ENCODE measurements at places on chromosomes 5 and 9.

- peak; percentile 14 for DNase-seq
These were observed 95.1 kb downstream of the ZNF354C start for GRCh38 chr5:179154991-179155955.

DNA sequence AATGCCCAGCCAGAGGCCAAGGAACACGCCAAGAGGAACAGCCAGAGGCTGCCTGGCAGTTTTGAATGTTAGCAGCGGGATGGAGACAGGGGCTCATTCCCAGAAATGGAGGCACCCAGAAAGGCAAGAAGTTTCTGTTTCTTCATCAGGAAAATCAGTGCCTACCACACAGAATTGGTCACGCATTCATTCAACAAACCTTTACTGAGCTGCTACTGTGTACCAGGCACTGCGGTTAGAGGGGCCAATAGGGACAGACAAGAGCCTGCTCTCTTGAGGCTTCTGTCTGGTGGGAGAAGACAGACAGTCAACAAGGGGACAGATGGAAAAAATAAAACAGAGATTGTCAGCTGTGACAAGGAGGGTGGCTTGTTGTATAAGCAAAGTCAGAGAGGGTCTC lies 27.2 kb upstream of the CPLX2 start:
- no peak for DNase-seq

- no peak for DNase-seq
These were observed 468.4 kb downstream of the PRR16 start for GRCh38 chr5:120932480-120932879.

DNA sequence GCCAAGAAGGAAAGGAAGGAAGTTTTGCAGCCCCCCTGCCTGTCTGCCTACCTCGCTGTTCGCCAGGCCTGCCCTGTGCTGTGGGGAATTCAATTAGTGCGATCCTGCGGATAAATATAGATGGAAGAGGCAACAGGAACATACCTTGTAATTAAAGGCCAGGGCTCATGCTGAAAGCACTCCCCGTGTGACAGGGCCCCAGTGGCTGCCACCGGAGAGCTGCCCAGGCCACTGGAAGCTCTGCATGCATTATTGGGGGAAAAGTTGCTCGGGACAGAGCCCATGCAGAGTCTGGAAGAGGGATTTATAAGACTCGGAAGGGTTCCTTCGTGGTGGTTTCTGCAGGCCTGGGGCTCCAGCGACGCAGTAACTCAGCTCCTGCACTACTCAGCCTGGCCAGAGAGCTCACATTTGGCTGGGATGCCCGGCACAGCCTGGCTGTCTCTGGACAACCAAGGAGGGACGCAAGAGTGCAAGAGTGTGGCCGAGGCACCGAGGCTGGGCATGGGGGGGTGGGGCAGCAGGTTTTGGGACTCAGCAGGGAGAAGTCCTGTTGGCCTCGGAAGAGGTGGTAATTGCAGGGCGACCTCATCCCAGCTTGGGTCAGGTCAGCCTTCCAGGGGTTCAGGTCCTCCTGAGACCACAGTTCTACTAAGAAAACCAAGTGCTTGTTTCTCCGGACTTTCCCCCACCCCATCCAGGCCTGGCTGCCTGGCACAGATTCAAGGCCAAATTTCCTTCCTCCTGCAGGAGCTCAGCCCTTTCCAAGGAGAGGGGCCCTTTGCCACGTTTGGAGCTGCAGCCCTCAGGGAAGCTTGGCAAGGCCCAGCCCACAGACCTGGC lies 68.1 kb upstream of the GGTA1 start:
- DNase-seq, result peak; percentile 50

GRCh38 chr9:136206602-136207275 lies 1.8 kb upstream of the LHX3 start:
- no peak for DNase-seq

- no peak for DNase-seq
These were observed 323.8 kb upstream of the IRX2 start for GRCh38 chr5:3075309-3075708.

GRCh38 chr5:6370580-6370979 lies 7.8 kb downstream of the MED10 start:
- DNase-seq, result no peak

DNA sequence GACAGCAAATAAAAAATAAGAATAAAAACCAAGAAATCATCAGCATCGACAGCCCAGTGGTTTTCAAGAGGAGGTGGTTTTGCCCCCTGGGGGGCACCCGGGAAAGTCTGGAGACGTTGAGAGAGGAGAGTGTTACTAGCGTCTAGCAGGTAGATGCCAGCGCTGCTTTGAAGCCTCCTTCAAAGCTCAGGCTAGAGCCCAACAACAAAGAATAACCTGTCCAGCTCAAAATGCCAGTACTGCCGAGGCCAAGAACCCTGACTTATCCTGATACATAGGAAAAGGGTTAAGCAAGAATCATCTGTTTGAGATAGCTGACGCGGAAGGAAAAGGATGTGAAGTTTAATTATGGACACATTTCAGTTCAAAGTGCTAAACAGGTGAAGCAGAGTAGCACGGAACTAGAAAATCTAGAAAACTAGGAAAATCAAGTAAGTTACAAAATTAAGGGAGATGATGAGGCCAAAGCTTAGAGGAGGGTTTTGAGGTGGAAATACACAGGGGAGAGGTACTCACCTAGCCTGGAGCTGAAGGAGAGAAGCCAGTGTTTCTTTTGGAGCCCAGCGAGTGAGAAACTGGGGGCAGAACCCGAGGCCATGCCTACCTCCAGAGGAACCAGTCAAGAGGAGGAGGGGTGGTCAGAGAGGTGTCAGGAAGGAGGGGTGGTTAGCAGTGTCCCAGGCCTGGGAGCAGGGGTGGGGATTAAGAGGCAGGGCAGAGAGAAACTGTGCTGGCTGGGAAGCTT lies 121.0 kb upstream of the RETREG1 start:
- DNase-seq, result no peak

DNA sequence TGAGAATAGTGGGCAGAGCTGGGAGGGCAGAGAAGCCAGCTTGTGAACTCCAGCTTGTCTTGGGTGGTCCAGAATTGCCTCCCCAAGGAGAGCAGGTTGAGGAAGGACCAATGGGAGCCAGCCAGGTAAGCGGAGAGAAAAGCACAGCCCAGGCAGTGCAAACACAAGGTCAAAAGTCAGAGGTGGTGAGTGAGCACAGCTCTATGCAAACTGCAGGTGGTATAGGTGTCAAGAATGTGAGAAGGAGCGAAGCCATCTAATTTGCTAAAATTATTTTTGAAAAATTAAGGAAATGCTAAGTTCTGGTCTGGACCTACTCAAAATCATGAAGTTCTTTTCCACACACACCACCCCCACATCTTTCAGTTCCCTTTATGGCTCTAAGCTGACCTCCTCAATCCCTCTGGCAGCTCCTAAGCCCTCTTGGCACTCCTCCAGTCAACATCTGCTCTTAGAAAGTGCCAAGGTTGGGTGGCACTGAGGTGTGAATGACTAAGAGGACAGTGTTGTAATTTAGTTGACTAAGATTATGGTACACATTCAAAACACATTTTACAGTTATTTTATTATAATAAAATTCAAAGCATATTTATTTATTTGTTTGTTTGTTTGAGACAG lies 6.6 kb upstream of the OTULINL start:
- peak; percentile 57 for DNase-seq

- DNase-seq, result no peak
These were observed 291.2 kb downstream of the ADAMTS6 start for GRCh38 chr5:65190328-65191053.

DNA sequence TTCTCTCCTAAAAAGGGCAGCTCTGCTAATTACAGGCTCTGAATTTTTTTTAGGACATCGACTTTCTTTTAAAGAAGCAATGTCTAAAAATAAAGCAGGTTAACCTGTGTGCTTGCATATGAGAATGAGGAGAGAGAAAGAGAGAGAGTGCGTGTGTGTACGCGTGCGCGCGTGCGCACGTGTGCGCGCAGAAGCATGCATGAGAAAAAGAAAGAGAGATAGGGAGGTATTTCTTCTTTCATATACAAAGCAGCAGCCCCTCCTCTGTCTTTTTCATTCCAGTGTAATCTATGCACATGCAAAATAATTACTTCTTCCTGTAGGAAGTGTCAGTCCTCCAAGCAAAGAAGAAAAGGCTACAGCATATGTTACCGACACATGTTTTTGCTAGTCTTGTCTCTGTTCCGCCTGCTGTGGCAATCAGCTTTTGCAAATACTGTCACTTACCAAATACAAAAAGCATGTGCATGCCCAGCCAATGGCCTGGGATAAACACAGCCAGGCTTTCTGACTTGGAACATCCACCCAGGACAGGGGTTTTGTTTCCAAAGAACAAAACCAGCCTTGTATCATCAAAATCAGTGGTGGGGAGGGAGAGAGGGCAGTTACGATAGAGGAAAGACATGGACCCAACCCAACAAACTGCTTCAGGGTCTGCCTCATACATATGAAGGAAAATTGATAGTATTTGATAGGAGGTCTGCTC lies 252.3 kb upstream of the SLC24A2 start:
- no peak for DNase-seq

DNA sequence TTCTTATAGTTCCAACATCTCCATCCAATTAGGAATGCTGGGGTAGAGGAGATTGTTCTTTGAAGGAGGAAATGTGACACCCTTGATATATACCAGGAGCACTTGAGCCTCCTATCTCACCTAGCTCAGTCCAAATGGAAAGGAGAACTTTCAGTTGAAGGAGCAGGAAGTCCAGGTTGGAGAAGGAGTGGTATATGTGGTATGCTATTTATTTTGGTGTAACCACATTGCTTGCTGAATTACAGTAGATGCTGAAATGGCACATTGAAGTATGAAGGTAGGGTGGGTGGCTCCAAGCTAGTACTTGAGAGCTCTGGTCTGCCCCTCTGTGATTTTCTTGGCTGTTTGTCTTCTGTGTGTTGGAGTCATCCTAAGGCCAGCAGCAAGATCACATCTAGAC lies 6.1 kb downstream of the CSNK1G3 start:
- no peak for DNase-seq

DNA sequence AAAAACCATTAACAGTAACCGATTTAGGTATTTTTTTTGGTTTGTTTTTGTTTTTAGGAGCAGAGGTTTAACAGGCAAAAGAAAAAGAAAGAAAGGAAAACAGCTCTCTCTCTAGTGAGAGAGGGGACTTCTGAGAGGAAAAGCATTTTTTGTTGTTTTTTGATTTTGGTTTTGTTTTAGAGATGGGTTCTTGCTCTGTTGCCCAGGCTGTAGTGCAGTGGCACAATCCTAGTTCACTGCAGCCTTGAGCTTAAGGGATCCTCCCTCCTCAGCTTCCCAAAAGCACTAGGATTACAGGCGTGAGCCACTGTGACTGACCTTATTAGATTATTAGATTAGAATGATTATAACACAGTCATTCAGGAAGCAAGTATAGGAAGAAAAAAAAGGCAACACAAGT lies 10.1 kb downstream of the USP20 start:
- DNase-seq, result no peak

DNA sequence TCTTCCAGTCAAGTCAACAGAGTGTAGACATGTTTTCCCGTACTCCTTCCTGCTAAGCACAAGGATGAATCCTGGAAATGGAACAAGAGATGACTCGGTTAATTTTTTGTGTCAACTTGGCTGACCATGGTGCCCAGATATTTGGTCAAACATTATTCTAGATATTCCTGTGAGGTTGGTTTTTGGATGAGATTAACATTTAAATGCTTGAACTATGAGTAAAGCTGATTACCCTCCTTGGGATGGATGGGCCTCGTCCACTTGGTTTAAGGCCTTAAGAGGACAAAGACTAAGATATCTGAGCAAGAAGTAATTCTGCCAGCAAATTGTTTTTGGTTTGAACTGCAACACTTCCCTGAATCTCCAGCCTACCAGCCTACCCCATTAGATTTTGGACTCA lies 338.1 kb upstream of the MSX2 start:
- no peak for DNase-seq

- no peak for DNase-seq
These were observed 9.7 kb downstream of the PCDH1 start for GRCh38 chr5:141868541-141868940.

GRCh38 chr9:36258208-36258995 lies at the start of gene GNE:
GNE (minus strand) TSS chr9:36258448; CDS start chr9:36249355, 9,093 bp downstream.
- peak; percentile 99 for DNase-seq

- no peak for DNase-seq
These were observed 17.2 kb upstream of the HK3 start for GRCh38 chr5:176916337-176916736.

DNA sequence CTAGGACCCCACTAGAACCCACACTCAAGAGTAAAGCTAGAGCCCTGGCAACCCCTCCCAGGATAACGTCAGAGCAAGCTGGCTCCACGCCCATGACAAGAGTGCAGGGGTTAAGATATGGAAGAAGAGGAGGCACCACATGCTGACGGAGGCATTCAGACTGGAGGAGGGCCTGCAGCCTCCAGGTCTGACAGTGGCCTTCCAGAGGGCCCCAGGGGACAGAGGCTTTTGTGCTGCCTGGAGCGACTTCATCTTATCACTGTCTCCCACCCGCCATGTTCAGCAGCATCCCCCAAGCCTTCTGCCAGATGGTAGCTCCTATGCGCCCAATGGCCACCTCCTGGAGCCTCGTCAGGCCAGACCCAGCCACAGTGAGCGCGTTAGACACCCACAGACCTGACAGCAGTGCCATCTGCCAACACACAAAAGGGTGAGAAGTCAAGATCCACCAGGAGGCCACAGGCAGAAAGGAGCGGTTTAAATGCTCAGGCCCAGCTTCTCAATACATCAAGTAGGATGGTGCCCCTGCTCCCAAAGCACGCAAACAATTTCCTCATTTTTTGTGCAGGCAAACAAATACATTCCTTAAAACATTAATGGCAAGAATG lies 65.8 kb downstream of the C5orf15 start:
- DNase-seq, result no peak

GRCh38 chr9:12916042-12916441 lies 141.2 kb downstream of the LURAP1L start:
- DNase-seq, result no peak

DNA sequence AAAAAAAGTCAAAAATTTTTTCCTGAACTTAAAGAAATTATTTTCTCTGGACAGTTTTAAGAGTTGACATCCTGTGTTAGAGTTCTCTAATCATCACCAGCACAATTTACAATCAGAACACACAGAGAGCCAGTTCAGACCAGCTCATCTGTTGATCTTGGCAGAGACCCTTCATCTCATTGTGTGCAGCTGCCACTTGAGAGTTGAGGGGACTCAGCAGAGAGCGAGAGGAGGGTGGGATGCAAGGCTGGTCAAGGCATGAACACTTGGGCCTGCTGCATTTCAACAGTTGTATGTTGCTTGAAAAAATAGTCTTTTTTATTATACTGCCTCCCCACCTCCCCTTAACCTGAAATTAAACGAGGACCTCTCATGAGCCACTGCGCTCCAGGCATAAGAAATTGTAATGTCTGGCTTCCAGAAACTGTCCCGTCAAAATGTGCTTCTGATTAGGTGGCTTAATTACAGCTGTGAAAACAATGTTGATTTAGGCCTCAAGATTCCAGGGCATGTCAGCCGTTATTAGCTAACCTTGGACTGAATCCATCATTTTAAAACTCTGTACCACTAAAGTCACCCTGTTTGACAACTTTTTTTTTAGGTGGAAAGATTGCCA lies 383.6 kb downstream of the CCDC171 start:
- DNase-seq, result peak; percentile 28

GRCh38 chr9:5357431-5358105 lies 17.9 kb upstream of the RLN1 start:
- DNase-seq, result peak; percentile 44

- DNase-seq, result no peak
These were observed 122.8 kb downstream of the SIL1 start for GRCh38 chr5:139075066-139076050.

GRCh38 chr5:669111-669841 lies 23.9 kb downstream of the TPPP start:
- peak; percentile 34 for DNase-seq

GRCh38 chr9:28272127-28272526 lies 698.8 kb upstream of the C9orf72 start:
- no peak for DNase-seq

GRCh38 chr9:68747043-68747533 lies 42.0 kb downstream of the PIP5K1B start:
- DNase-seq, result no peak

Data from left ventricle myocardium superior (tissue), 1 donor.